Activated T-helper 2 cell treated with anti-CD3 and anti-CD28 coated beads, Interferon-gamma antibody, Interleukin-2, Interleukin-4, amounts not matched to agents 10 μg/mL and 5 μg/mL and 100 μg/mL, durations not matched to agents 14 hours and 24 hours and 36 hours (primary cell): ENCODE measurements at places on chromosomes 7 and 10. TPM values are rescaled to one million over a fixed set of nuclear protein-coding genes. Genes with fewer than 3 reads are reported as not detected.

The CALCR gene
- not detected in 2 replicates for total RNA-seq

The AGAP4 gene
- 32.9 and 33.2 TPM in 2 replicates for total RNA-seq

The ZNF273 gene
- total RNA-seq, result 7.2 and 7.5 TPM in 2 replicates

The STRIP2 gene
- total RNA-seq, result 73.4 and 73.5 TPM in 2 replicates

The MYOF gene
- 32.5 and 33.2 TPM in 2 replicates for total RNA-seq

The DPYSL4 gene
- total RNA-seq, result 16.5 and 17.9 TPM in 2 replicates

The AKR1C4 gene
- total RNA-seq, result not detected in 2 replicates

The NODAL gene
- not detected in 2 replicates for total RNA-seq

The PSD gene
- total RNA-seq, result 10.6 and 13.4 TPM in 2 replicates

The COBL gene
- not detected in 2 replicates for total RNA-seq

GRCh38 chr7:36600869-36601530, 123.3 kb downstream of the AOAH start:
- no peak overlapping the region for H3K4me3 ChIP-seq
- peak overlapping the region; percentile 70 for H3K27ac ChIP-seq
- no peaks in the 10 kb centered on the region for H3K27me3 ChIP-seq
- peaks cover 67% of the 10 kb centered on the region for H3K36me3 ChIP-seq
- DNase-seq, result no peak
- H3K4me1 ChIP-seq, result peaks cover 69% of the 10 kb centered on the region

GRCh38 chr7:44043902-44044301, 600 bp upstream of the DBNL start:
- no peak for DNase-seq
- H3K4me3 ChIP-seq, result peak overlapping the region; percentile 90
- H3K27me3 ChIP-seq, result no peaks in the 10 kb centered on the region
- peaks cover 33% of the 10 kb centered on the region for H3K4me1 ChIP-seq
- peaks cover 33% of the 10 kb centered on the region for H3K36me3 ChIP-seq
- peak overlapping the region; percentile 83 for H3K27ac ChIP-seq

DNA sequence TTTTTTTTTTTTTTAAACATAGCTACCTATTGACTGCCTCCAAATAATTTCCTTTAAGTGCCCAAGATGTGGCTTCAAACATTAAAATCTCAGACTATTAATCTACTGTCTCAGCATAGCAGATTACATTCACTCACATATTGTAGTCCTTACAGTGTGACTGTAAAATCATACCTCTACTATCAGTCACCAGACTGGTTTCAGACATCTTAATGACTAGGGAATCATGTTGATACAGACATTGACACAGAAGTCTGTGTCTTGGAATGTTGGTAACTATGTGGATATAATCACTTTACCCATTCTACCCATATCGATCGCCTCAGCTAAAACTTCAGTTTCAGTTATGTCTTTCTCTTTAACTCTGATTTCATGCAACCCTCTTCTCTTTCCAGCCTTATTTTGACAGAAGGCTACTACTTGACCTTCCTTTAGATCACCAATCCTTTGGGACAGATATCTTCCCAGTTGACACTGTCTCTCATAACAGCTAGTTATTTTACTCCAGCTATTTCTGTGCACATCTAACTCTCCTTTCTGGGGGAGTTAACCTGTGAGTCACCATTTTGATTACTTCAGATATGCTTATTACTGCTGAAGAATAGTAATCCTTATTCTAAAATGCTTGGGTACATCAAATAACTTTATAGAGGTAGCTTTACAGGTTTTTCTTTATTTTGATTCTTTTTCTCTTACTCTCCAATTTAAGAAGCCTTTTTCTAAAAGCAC, 7.0 kb downstream of the TNKS2 start:
- peaks cover 42% of the 10 kb centered on the region for H3K4me1 ChIP-seq
- peak overlapping the region; percentile 43 for H3K27ac ChIP-seq
- H3K36me3 ChIP-seq, result peaks cover 54% of the 10 kb centered on the region
- no peak overlapping the region for H3K4me3 ChIP-seq

DNA sequence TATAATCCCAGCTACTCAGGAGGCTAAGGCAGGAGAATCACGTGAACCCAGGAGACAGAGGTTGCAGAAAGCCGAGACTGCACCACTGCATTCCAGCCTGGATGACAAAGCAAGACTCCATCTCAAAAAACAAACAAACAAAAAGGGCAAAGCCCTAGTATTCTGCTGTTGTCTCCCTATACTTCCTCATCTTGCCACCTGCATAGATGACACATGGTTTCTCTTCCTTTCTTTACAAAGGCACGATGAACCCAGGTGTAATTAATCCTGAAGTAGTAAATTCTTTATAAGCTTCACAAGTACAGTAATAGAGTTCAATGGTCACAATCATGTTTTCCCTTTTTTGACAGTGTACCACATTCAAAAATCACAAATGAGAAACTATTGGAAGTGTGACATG, 9.8 kb upstream of the ZNF727 start:
- no peak overlapping the region for H3K27ac ChIP-seq
- H3K4me3 ChIP-seq, result no peak overlapping the region
- H3K27me3 ChIP-seq, result no peaks in the 10 kb centered on the region
- no peak for DNase-seq
- H3K36me3 ChIP-seq, result peaks cover 5% of the 10 kb centered on the region

DNA sequence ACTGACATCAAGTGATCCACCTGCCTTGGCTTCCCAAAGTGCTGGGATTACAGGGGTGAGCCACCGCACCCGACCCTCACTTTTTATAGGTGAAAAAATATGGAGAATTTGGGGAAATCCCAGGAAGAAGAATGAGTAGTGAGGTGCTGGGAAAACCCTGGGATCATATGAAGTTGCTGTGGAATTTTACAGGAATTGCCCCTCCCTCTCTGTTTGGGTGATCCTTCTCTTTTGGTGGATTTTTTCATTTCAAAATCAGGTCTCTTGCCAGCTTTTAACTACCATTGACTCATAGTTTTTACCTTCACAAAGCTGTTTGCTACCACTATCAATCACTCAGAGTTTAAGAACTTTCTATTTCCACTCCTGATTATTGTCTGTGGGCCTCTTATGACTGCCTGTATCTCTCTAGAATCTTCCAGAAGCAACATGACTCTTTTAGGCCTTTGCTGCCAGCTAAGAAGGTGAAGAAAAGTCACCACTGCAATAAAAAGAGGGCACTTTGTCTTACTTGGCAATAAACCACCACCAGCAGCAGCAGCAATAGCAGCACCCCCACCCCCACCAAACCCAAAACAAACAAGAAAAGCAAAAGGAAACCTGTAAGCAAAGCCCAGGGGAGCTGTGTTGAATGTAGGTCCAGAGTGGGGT, 4.0 kb upstream of the GIMAP8 start:
- H3K4me1 ChIP-seq, result peaks cover 39% of the 10 kb centered on the region
- H3K4me3 ChIP-seq, result no peak overlapping the region
- peaks cover 11% of the 10 kb centered on the region for H3K36me3 ChIP-seq
- no peak for DNase-seq
- H3K27me3 ChIP-seq, result no peaks in the 10 kb centered on the region
- H3K27ac ChIP-seq, result peak overlapping the region; percentile 66

DNA sequence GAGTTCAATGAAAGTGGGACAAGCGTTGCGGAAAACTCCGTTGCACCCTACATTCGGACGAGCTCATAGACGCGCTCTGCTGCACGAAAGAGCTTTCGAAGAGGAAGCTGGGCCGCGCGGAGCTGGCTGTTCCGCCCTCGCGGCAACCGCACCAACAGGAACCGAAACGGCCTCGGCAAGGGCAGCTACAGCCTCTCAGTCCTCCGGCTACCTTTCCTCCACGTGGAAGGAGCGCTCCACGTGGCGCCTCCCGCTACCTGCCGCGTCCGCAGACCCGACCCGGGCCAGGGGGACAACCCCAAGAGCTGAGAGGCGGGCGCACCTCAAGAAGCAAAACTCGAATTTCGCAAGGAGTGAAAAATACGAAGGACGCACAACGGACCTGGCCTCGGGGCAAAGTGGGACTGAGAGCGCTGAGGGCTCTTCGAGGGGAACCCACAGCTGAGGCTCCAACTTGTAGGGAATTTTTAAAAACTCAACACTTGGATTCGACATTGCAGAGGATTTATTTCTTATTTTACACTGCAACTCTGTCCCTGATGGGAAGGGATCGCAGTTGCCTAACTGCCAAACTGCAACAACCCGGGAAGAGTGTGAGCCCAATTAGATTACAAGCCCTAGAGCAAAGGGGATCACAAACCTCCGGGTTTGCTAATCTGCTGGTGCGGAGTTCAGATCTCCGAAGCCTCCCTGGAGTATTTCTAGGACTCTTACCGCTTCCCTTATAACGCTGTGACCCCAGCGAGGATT, 1.4 kb downstream of the HPSE2 start:
- peak; percentile 44 for DNase-seq
- H3K27me3 ChIP-seq, result peaks cover 88% of the 10 kb centered on the region
- peaks cover 23% of the 10 kb centered on the region for H3K4me1 ChIP-seq
- peak overlapping the region; percentile 64 for H3K4me3 ChIP-seq
- no peaks in the 10 kb centered on the region for H3K36me3 ChIP-seq
- no peak overlapping the region for H3K27ac ChIP-seq

DNA sequence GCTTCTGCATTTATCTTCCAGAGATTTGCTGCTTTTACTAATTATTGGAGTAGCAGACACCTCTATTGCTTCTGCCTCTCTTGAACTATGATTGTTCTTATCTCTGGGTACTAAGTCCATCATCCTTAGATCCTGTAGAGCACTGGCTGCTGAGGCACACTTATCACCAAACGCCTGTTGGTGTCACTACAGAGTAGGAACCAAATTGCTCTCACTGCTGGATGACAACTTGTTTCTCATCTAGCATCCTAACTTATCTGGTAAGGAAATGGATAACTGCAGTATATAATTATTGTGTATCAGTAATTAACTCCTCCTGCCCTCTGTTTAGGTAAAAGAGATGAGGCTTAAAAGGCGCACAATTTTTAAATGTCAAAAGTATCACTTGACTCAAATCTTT, 1059.4 kb downstream of the NRG3 start:
- H3K4me1 ChIP-seq, result no peaks in the 10 kb centered on the region
- no peak for DNase-seq
- H3K4me3 ChIP-seq, result no peak overlapping the region

DNA sequence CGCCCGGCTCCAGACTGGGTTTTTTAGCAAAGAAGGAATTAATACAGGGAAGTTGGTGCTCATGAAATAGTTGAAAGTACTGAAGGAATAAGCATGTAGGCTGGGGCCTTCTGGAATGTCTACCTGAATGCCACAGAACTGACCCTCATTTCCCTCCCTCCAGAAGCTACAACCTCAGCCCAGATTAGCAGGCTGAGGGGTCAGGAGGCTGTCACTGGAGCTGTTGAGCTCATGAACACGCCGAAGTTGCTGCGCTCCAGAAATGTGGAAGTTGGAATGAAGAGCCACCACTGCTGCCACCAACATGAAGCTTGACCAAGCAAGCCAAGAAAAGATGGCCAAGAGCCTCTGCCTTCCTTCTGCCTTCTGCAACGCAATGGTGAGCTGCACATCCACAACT, 52.2 kb upstream of the KMT2E start:
- H3K27ac ChIP-seq, result no peak overlapping the region
- DNase-seq, result no peak
- H3K4me1 ChIP-seq, result peaks cover 46% of the 10 kb centered on the region
- H3K36me3 ChIP-seq, result peaks cover 74% of the 10 kb centered on the region
- H3K4me3 ChIP-seq, result no peak overlapping the region
- H3K27me3 ChIP-seq, result no peaks in the 10 kb centered on the region

- no peak overlapping the region for H3K27ac ChIP-seq
- H3K36me3 ChIP-seq, result no peaks in the 10 kb centered on the region
- DNase-seq, result no peak
- H3K27me3 ChIP-seq, result no peaks in the 10 kb centered on the region
Measured at GRCh38 chr10:121243609-121244241, 354.5 kb downstream of the FGFR2 start.

- H3K36me3 ChIP-seq, result no peaks in the 10 kb centered on the region
- no peak overlapping the region for H3K27ac ChIP-seq
- no peak overlapping the region for H3K4me3 ChIP-seq
- no peaks in the 10 kb centered on the region for H3K4me1 ChIP-seq
Measured at GRCh38 chr10:65769828-65770227, 1156.0 kb upstream of the LRRTM3 start.

- no peak for DNase-seq
- no peak overlapping the region for H3K4me3 ChIP-seq
Measured at GRCh38 chr10:5534880-5535856, 10.4 kb downstream of the CALML3 start.

- H3K27ac ChIP-seq, result no peak overlapping the region
- no peaks in the 10 kb centered on the region for H3K27me3 ChIP-seq
- H3K36me3 ChIP-seq, result no peaks in the 10 kb centered on the region
Measured at GRCh38 chr7:67463983-67464382, 467.4 kb downstream of the TYW1 start.

DNA sequence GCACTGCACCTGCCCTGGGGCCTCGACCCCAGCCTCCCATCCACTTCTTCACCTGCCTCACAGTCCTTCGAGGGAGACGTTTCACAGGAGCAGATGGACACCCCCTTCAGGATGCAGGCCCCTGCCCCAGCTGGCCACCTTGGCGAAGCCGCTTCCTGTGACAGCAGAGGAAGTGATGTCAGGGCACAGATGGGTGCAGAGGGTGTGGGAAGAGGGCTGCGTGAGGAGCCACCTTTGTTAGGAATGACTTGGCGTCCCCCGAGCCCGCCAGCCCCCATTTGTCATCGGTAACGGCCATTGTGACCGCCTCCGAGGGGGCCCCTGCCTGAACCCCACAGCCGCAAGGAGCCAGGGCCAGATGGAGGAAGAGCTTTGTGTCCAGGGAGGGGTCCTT, 47.4 kb upstream of the SLC29A3 start:
- no peaks in the 10 kb centered on the region for H3K4me1 ChIP-seq
- no peak overlapping the region for H3K27ac ChIP-seq
- H3K27me3 ChIP-seq, result no peaks in the 10 kb centered on the region
- H3K4me3 ChIP-seq, result no peak overlapping the region

GRCh38 chr7:124954790-124955189, 25.2 kb upstream of the POT1 start:
- H3K27ac ChIP-seq, result no peak overlapping the region
- no peaks in the 10 kb centered on the region for H3K27me3 ChIP-seq
- DNase-seq, result no peak
- H3K4me1 ChIP-seq, result peaks cover 3% of the 10 kb centered on the region

DNA sequence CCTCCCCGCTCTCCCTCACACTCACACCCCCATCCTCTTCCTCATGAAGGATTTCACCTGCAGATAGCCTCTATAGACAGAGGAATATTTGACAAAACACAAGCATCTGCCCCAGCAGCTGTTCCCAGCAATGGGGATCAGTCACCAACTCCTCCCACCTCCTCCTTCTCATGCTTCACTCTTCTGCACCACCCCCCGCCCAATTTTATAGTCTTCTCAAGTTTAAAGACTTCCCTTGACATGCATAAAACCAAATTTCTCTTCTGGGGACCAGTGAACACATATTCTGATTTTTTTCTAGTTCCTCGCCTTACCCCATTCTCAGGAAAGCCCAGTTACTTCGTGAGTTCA, 654.4 kb downstream of the LRMDA start:
- DNase-seq, result no peak
- H3K27me3 ChIP-seq, result no peaks in the 10 kb centered on the region
- H3K4me1 ChIP-seq, result peaks cover 1% of the 10 kb centered on the region
- no peak overlapping the region for H3K4me3 ChIP-seq

GRCh38 chr7:44145479-44145968, 4.4 kb upstream of the MYL7 start:
- peaks cover 8% of the 10 kb centered on the region for H3K27me3 ChIP-seq
- DNase-seq, result peak; percentile 54
- no peaks in the 10 kb centered on the region for H3K4me1 ChIP-seq
- H3K4me3 ChIP-seq, result peak overlapping the region; percentile 75

- H3K36me3 ChIP-seq, result no peaks in the 10 kb centered on the region
- no peak overlapping the region for H3K4me3 ChIP-seq
- no peaks in the 10 kb centered on the region for H3K27me3 ChIP-seq
Measured at GRCh38 chr7:149348758-149349369, 86.9 kb downstream of the ZNF783 start.
